ENCODE measurements at places on chromosomes 6 and 20. TPM values are rescaled to one million over a fixed set of nuclear protein-coding genes. Genes with fewer than 3 reads are reported as not detected.

SLC32A1 gene
- not detected for total RNA-seq

ELOVL4 gene
- total RNA-seq = 0.13 TPM

UQCC2 gene
- 208 TPM for total RNA-seq

SCUBE3 gene
- 9.7 TPM for total RNA-seq

RAET1L gene
- total RNA-seq = not detected

SEL1L2 gene
- 0.43 TPM for total RNA-seq

EGFL8 gene
- 6.1 TPM for total RNA-seq

GRCh38 chr20:49104365-49104648 lies 58.2 kb downstream of the CSE1L start:
- no peak for DNase-seq

DNA sequence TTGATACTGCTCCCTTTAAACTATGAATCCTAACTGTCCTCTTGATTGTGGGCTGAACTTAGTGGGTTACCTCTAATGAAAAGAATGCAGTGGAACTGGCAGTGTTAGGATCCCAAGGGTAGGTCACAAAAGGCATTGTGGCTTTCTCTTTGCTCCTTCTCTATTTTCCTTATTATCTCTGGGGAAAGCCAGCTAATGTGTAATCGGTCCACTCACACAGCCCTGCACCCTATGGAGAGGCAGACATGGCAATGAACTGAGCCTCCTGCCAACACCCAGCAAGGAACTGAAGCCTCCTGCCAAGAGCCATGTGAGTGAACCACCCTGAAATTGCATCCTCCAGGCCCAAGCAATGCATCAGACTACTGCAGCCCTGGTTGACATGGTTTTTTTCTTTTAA lies 24.6 kb upstream of the ZNF133 start:
- no peak for DNase-seq

GRCh38 chr6:119957195-119957594 lies 607.6 kb upstream of the MAN1A1 start:
- DNase-seq = no peak

GRCh38 chr6:13447949-13448724 lies 39.3 kb downstream of the GFOD1 start:
- DNase-seq = no peak

DNA sequence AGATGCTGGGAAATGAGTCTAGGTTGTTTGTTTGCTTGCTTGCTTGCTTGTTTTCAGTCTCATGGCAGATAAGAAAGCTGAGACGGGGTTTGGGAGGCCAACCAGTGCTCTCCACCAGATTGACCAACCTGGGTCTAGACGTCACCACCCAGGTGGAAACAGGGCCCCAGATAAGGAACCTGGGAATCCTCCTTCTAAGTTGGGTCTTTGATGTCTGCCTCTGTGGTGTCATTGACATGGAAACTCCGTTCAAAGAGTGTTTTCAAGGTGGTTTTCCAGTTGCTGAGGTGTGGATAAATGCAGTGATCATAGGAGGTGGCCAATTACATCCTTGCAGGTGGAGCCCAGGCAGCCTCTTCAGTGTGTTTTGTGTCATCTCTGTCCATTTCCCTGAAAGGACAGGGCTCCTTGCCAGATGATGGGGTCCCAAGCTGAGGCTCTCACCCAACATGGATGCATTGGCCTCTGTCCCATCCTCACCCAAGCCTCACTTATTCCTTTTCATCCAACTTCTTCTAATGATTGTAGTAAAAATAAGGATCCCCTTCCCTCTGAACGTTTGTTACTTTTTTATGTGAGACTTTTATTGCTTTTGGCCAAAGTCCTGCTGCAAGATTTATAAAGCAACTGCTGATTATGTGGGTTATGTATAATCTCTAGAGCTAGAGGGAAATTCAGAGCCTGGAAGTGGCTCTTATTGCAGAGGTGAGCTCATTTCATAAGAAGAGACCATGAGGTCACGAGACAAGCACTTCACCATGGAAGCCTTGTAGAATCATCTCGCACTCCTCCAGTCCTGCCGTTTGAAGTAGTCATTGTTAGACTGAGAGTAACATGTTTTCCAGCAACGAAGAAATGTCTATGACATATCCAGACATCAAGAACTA lies 32.0 kb upstream of the SYNDIG1 start:
- no peak for DNase-seq

DNA sequence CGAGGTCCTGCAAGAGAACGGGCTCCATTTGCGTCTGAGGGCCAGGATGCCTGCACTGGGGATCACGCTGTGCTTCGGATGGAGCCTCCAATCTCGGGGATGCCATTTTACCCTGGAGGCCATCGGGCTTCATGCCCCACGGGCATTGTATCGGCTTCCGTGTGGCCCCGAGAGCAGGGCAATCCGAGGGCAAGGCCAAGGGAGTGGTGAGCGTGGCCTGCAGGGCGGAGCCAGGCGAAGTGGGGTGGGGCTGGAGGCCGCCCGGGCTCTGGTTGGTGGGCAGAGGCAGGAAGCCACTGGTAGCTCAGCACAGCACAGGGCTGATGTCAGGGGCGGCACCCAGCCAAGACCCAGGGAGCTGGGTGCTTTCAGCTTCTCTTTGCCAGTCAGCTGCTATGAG lies 57.5 kb upstream of the BHLHE23 start:
- no peak for DNase-seq

GRCh38 chr6:21138336-21139069 lies 455.0 kb upstream of the SOX4 start:
- no peak for DNase-seq

GRCh38 chr20:3733119-3733995 lies 872 bp downstream of the HSPA12B start:
- DNase-seq = peak; percentile 40

DNA sequence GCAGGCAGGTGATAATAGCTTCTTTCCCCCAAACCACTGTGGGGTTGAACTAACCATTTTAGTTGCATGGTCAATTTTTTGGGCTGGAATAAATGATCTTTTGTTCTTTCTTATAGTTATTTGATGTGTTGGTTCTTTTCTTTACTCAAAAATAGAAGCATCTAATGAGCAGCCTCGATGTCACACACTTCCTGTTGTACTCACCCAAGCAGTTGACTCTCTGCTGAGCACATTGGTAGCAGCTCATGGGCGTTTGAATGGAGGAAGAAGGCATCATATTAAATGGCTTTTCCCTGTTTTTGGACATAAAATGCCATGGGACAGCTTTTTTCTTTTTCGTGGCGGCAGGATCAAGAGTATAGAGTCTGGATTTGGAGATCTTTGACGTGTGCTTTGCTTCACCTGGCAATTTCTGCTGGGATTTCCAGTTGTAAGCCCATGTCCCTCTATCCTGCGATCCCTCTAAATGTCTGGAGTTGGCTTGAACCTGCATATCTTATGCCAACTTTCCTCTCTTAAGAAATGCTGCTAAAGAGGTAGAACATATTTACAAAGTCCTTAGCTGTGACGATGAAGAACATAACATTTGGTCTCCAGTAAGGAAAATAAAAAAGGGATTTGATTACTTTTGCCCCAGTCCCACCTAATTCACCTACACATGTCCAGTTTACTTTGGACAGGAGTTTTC lies 268.3 kb downstream of the PRL start:
- DNase-seq = no peak

- no peak for DNase-seq
Observed at GRCh38 chr6:8383584-8383983, 51.8 kb downstream of the SLC35B3 start.

DNA sequence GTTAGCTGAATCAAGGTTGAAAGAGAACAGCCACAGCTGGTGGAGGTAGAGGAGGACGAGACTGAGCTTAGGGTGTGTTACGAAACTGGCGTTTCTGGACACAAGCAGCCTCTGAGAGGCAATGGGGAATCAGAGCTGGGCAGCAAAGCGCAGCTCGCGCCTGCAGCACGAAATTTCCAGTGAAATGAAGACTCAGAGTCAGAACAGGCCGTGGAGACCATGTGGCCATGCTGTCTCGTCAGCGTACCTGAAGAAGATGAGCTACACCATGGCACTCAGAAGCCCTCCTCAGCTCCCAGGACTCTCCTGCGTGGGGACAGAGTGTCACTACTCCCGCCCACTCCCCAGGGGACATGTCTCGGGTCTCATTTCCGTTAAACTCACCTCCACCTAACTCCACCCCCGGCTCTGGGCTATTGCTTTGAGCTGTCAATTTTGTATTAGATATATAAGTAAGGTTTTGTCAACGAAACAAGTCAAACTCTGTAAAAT lies 256.9 kb downstream of the ERMARD start:
- DNase-seq = no peak

DNA sequence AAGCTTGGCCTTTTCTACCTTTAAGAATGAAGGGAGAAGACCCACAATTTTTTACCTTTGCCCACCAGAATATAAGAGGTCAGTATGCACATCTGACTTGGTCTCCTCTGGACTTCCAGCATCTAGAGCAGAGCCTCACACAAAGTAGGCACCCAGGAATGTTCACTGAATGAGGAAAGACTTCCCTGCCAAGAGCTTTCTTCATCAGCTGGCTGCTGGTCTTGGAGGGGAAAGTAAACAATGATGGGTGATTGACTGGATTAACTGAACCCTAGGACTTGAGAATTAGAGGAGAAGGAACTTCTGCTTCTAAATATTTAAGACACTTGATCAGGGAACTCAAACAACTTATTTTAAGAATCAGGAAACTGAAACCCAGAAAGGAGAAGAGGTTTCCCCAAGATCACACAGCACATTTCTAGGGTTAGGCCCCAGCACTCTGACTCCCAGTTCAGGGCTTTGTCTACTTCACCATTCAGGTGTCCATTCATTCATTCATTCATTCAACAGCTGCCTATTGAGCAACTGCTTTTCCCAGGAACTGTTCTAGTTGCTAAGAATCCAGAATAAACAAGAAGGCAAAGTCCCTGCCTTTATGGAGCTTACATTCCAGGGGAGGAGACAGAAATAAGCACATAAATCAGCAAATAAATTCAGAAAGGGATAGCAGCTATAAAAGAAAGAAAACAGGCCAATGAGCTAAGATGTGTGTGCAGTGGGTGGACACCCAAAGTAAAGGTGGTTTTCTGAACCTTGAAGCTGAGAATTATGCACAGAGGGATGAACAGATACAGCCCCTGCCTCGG lies 216.9 kb upstream of the LRFN2 start:
- no peak for DNase-seq

- DNase-seq = no peak
Observed at GRCh38 chr20:15162079-15162647, 824.8 kb upstream of the FLRT3 start.

DNA sequence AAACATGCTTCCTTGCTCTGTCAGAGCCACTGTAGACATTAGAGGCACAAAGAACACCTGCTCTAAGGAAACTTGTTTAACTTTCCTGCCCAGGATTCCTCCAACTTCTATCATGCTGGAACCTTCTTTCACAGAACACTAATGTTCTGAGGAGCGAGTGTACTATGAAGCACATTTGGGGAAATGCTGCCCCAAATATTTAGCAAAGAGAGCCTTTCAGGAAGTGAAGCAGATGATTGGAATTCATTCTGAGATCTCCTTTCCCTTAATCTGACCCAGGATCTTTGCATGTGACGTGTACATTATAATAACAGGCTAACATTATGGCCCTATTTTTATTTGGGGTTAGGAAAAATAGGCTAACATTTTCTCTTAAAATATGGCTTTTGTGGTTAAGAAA lies 21.0 kb upstream of the FYN start:
- no peak for DNase-seq

DNA sequence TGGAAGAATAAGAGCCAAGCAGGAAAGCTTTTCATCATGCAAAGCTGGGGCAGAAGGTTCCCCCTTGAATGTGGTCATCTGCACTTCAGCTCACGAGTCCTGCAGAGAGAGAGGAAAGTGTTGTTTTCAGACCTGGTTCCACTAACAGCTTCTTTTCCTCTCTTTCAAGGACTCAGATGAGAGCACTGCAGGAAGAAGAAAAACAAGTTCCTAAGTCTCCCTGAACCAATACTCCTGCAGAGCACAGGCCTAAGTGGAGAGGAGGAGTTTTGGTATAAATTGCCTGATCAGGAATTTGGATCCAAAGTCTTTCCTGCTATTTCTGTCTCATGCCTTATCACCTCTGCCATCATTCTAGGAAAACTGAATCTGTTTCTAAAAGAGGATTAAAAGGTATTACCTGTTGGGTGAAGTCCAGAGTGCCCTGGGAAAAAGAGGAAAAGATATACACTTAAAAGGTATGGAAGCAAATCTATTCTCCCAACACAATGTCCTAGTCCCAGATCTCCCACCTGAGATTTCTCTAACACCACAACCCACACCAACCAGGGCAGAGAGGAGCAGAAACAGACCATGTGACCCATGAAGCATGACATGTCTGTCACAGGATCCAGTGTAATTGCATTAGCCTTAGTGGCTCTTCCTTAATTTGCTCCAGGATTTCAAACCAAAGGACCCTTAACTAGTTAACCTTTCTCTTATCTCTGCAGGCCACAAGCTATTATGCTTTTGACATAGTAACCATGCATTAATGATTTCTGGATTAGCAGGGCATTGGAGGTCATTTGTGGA lies 12.2 kb downstream of the HLA-DRB5 start:
- no peak for DNase-seq

DNA sequence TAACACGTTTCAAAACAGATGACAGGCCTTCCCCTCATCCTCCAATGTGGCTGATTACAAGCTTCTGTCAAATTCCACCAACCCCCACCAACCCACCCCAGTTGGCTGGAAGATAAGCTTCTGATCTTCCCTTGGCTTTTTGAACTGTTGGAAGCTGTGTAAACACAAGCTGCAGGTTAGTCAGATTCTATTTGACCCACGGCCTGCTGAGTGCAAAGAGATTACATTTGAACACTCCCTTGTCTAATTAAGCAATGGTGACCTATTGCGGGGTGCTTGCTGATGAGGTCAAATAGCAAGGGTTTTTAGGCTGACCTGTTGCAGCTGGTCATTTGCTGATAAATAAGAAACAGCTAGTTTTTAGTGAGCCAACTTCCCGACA lies 379.7 kb downstream of the BMP2 start:
- DNase-seq = no peak

DNA sequence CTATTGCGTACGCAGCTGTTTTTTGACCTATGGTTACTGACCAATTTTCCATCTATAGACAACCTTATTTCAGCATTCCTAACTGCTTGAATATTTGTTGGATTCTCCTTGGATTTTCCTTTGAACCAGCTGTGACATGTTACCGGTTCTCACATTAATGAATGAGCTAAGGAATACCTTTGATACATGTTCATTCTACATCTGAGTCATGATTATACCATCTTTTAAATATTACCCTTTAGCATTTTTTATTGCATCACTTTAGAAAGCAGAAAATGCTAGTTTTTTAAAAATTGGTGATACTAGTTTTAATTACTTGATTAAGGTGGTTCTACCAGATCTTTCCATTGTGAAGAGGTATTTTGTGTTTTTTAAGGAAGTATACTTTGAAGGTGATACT lies 1.9 kb upstream of the IGF2R start:
- no peak for DNase-seq

GRCh38 chr6:22249711-22250350 lies 47.0 kb downstream of the PRL start:
- DNase-seq = no peak

DNA sequence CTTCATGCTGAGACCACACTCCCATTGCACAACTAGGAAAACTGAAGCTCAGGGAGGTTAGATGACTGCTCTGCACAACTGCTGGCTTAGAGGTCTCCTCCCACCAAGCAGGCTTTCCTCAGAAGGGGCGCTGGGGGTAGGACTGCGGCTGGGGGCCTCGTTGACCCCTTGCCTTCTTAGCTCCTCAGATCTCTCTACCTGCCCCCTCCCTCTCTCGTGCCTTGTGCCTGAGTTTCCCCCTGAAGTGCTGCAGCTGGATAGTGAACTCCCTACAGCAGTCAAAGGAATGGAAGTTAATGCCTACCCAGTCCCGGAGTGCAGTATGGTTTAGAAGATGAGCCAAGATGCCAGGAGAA lies 149.8 kb downstream of the GRM4 start:
- DNase-seq = no peak

Data from Right ventricle myocardium superior (tissue), 1 donor.